Jurkat, Clone E6-1 (cell line): ENCODE measurements at places on chromosomes 11 and 22.

DNA sequence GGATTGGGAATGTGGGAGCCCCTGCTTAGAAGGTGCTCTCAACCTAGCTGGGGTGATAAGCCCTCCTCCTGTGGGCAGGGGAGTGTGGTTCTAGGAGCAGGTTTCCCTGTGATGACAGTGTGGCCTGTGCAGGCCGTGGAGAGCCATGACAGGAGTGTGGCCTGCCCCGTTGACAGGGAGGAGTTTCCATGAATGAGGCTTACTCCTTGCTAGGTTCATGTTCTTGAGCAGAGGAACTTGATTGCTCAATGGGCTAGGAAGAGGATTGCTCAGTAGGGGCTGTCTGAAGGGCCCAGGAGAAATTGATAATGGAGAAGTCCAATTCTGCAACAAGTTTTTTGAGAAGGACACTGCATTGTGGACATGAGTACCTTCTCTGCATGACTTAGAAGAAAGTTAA, 92.0 kb downstream of the PPP6R3 start:
- DNase-seq = no peak

DNA sequence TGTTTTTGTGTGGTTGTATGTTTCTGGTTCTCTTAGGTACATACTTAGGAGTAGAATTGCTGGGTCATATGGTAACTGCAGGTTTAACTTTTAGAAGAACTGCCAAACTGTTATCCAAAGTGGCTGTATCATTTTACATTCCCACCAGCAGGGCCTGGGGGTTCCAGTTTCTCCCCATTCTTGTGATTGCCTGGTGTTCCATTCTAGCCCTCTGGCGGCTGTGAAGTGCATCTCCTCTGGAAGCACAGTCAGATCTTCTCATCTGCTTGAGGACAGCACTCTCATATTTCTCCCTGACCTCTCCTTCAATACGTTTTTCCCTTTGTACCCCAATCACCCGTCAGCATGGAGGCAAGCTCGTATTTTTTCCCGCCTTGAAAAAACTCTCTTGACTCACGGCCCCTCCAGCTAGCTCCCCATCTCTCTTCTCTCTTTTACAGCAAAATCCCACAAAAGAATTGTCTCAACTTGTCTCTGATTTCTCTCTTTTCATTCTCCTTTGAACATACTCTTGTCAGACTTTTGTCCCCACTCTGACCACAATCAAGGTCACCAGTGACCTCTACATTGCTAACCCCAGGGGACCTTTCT, 56.8 kb upstream of the THY1 start:
- peak; percentile 24 for DNase-seq

GRCh38 chr22:29268511-29269229, 602 bp downstream of the EWSR1 start:
- DNase-seq = no peak

GRCh38 chr11:64581057-64581523, 9.9 kb upstream of the SLC22A12 start:
- no peak for DNase-seq

GRCh38 chr11:72989727-72990126, 152.4 kb downstream of the FCHSD2 start:
- no peak for DNase-seq

GRCh38 chr11:4085575-4085974, 9.0 kb upstream of the RRM1 start:
- DNase-seq = no peak

- no peak for DNase-seq
Observed at GRCh38 chr11:36628765-36629244, 30.8 kb upstream of the RAG2 start.

DNA sequence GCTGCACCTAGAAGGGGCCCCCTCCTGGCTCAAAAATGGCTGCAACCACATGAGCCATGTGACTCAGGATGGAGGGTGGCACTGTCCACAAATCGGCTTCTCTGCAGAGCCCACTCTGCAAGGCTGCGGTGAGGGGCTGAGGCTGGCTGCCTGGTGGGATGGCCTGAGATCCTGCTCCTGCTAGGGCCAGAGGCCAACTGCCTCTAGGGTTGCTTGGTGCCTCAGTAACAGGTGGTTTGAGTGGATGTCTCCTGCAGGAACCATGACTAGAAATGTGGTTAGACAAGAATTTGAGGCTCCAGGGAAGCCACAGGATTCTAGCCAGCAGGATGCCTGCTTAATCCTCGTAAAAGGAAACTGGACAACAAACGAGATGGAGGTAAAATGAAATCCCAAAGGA, 17.1 kb downstream of the PATZ1 start:
- no peak for DNase-seq

DNA sequence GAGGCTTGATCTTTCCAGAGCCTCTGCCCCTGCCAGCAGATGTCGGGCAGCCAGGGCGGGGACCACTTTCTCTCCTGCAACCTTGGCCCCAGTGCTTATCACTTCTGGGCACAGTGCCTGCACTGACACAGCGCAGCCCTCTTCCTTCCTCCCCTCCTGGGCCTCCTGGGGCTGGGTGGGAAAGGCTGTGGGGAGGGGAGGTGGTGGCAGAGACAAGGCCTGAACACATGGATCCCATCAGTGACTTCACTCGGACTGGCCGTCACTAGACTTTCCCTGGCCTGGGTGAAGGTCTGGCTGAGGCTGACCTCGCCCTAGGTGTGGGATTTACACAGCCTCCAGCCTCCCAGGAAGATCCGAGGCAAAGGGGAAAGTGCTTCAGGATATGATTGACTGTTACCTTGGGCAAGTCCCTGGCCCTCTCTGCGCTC, 68.1 kb downstream of the LRRC32 start:
- DNase-seq = no peak

DNA sequence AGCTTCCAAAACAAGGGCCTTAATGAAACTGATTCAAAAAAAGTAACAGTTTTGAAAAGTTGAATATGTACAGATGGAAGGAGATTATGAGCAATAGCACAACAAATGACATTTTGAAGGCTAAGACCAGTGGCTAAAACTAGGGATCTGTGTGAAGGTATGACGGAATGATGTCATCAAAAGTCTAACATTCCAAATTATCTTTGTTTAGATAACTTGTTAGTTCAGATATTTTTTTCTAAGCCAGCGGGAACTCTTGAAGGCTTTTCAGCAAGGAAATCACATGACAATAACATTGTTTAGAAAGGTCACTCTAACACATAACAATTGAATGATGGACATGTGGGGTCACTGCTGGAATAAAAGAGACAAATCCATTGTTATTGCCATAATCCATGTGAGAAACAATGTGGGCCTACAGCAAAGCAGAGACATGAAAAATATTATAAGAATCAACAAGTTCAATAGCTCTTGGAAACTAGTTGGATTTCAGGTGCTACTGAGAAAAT, 260.5 kb downstream of the CASP12 start:
- no peak for DNase-seq

- DNase-seq = no peak
Observed at GRCh38 chr22:27094633-27095308, 437.4 kb downstream of the MIAT start.

- DNase-seq = no peak
Observed at GRCh38 chr11:105991888-105992287, 30.2 kb downstream of the MSANTD4 start.

DNA sequence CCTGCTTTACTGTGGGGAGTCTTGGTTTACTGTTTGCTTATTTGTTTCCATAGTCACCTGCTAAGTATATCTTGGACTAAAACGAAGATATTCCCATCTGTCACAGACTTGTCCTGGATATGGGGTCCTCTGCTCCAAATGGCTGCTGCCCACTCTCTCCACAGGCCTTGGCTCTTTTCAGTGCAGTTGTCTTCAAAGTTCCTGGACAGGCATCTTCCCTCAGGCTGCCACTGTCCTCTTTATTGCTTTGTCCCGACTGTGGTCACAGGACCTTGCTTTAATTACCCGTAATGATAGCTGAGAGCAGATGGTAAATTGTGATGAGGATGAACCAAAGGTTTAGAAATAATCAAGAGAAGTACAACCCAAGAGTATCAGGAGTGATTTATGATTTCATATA, 713.9 kb upstream of the CCDC179 start:
- DNase-seq = no peak

GRCh38 chr11:126732981-126733380, 267.6 kb downstream of the KIRREL3 start:
- no peak for DNase-seq

DNA sequence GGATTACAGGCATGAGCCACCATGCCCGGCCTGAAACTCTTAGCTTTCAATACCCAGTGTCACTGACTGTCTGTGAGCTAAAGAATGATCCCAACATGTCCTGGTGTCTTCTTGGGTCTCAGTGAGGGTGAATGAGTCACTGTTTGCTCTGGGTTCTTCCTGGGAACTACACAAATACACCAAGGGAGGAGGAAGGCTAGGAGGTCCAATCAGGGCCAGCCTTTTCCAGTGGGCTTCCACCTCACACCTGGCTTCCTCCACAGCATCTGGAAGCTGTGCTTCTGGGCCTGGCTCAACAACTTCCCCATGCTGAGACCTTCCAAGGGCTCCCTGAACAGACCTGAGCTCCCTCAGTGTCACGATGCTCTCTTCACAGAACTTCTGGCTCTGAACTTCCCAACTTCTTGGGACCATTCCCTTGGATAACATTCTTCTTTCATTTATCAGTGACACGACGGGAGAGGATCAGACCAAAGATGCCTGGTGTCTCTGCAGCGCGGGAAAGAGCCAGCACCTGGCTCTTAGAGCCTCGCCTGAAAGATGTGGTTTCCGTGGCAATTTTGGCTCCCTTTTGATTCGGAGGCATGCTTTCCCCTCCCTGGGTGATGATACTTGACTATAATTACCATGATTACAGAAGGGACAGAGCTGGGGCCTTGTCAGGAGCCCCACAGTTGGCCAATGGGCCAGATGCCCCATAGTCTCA, 22.3 kb upstream of the CHRM4 start:
- DNase-seq = peak; percentile 94

GRCh38 chr11:623349-623869, 1.3 kb downstream of the CDHR5 start:
- DNase-seq = no peak

- DNase-seq = no peak
Observed at GRCh38 chr11:6362185-6362872, 27.9 kb upstream of the SMPD1 start.

DNA sequence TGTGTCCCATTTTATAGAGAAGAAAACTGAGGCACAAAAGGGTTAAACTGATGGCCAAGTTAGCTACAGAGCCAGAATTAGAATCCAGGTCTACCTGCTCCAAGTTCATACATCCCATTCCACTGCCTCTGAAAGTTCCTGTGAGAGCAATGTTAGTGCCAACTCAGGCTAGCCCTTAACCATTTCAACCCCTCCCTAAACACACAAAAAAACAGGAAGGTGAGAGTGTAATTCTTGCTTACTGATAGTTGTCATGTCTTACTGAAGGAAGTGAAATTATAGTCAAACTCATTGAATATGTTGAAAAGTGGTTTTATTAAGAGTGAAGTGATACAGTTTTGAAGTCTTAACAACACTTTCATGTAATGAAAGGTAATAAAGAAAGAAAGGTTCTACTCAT, 2.9 kb upstream of the E2F8 start:
- DNase-seq = no peak

GRCh38 chr11:46472662-46472994, 81.1 kb upstream of the CHRM4 start:
- no peak for DNase-seq

DNA sequence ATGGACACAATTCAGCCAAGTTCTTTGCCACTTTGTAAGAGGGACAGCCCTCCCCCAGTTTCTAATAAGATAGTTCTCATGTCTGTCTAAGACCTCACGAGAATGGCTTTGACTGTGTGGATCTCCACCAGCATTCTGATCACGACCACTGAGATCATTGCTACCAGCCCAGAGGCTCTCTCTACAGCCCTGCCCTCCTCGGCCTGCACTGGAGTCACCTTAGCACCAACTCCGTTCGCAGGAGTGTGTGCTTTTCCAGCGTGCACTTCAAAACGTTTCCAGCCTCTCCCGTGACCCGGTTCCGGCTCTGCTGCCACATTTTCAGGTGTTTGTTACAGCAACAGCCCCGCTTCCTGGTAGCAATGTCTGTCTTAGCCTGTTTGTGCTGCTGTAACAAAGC, 26.2 kb downstream of the TSPAN32 start:
- DNase-seq = no peak

- no peak for DNase-seq
Observed at GRCh38 chr22:17213976-17214375, 5.3 kb downstream of the ADA2 start.

GRCh38 chr11:20451568-20451967, 64.1 kb downstream of the PRMT3 start:
- no peak for DNase-seq

DNA sequence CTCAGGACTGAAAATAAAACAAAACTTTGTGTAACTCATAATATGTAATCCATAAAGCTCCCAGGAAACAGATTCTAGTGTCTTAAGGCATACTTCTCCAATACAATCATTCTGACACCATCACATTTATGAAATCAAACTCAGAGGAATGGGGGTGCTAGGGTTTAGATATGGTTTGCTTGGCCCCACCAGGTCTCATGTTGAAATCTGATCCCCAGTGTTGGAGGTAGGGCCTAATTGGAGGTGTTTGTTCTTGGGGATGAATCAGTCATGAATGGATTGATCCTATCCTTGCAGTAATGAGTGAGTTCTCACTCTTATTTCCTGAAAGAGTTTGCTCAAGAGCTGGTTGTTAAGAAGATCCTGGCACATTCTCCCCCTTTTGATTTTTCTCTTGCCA, 380.9 kb downstream of the ETS1 start:
- no peak for DNase-seq

- no peak for DNase-seq
Observed at GRCh38 chr11:11107076-11107723, 245.8 kb downstream of the CSNK2A3 start.

- no peak for DNase-seq
Observed at GRCh38 chr11:103488031-103488461, 378.8 kb downstream of the DYNC2H1 start.

GRCh38 chr22:28570696-28571373, 108.8 kb downstream of the TTC28 start:
- no peak for DNase-seq

GRCh38 chr22:44729391-44730021, 22.9 kb upstream of the ARHGAP8 start:
- no peak for DNase-seq

DNA sequence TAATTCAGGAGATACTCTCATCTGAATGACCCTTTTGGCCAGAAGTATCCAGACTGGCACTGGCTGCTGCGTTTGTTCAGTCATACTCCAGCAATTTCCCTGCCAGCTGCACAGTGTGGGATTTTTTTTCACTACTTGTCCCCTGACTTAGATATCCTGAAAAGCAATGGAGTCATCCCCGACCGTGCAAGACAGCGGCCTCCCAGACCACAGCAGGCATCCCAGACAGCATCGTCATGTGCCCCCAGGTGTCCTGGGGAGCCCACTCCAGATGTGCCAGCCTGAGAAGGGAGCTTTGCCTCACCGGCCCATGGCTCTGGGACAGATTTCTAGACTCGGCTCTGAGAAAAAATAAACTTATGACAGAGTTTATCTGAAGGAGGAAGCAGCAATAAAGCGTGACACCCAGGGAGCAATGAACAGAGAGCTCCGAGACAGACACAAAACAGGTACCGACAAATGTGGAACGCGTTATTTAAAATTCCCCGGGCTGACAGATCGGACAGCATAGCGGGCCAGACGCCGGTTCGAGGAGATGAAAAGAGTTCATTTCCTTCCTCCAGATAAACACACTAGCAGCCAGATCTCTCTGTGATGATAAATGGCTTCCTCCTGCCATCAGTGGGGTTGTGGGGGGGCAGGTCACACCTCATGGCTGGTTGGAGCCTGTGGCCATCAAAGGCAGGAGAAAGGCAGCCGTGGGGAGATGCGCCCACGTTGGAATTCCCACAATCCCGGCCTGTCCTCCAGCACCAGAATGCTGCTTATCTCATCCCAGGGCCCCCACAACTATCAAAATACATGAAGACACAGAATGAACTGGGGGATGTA, 106.4 kb upstream of the FGF3 start:
- no peak for DNase-seq

GRCh38 chr22:17397756-17398547, 28.7 kb downstream of the CECR2 start:
- no peak for DNase-seq

GRCh38 chr11:4862447-4863236, 13.6 kb upstream of the OR51S1 start:
- DNase-seq = no peak
